ENCODE measurements at places on chromosomes 11 and 22.

DNA sequence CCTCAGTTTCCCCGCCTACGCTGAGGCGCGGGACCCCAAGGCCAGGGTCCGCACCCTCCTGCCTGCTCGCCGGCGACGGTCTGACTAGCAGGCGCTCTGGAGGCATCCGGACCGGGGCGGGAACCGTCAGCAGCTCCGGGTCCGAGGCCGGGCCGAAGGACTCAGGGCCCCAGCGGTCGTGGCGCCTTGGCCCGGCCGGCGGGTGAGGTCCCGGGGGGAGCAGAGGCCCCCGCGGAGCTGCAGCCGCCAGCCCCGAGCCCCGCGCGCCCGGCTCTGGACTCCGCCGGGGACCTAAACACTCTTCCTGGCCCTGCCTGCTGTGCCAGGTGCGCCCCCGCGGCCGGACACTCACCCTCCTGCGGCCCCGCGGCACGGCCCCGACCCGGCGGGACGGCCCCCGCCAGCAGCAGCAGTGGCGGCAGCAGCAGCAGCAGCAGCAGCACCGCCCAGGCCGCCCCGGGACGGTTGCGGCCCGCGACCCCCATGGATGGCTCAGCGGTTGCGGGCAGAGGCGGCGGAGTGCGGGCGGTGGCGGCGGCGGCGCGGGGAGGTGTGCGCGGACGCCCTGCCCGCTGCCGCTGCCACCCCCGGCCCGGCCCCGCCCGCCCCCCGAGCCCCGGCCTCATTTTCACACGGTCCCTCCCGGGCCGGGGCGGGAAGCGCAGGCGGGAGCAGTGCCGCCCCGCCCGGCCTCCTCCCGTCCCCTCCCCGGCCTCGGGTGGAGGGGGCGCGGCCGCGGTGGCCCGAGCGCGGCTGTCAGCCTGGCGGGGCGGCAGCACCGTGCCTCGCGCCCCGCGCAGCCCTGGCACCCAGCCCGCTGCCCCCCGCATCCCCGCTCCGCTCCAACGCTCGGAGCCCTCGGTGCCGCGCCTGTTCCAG is at the start of gene SCUBE2:
Gene SCUBE2, minus strand, starts transcription at position 556 of the 879 bp plus-strand sequence. Its CDS starts 71 bp downstream, at position 485.
- DNase-seq = peak; percentile 59

DNA sequence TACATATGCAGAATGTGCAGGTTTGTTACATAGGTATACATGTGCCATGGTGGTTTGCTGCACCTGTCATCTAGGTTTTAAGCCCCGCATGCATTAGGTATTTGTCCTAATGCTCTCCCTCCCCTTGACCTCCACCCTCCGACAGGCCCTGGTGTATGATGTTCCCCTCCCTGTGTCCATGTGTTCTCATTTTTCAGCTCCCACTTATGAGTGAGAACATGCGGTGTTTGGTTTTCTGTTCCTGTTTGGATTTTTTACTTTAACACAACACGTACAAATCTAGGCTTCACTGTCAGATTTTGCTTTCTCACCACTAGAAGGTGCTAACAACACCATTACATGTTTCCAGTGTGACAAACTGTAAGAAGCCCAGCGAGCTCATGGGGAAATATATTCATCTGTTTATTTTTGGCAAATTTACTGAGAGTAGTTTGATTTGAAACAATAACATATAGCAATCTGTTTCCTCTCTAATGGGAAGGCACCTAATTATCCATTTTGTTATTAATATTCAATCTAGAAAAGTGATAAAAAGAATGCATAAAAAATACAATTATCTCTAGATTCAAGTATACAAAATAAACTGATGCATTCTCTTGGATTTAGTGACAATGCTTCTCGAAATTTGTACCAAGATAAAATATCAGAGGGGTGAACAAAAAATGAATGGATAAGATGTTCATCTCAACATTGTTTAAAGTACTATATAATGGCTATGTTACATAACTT is 23.2 kb upstream of the BIRC3 start:
- DNase-seq = no peak

DNA sequence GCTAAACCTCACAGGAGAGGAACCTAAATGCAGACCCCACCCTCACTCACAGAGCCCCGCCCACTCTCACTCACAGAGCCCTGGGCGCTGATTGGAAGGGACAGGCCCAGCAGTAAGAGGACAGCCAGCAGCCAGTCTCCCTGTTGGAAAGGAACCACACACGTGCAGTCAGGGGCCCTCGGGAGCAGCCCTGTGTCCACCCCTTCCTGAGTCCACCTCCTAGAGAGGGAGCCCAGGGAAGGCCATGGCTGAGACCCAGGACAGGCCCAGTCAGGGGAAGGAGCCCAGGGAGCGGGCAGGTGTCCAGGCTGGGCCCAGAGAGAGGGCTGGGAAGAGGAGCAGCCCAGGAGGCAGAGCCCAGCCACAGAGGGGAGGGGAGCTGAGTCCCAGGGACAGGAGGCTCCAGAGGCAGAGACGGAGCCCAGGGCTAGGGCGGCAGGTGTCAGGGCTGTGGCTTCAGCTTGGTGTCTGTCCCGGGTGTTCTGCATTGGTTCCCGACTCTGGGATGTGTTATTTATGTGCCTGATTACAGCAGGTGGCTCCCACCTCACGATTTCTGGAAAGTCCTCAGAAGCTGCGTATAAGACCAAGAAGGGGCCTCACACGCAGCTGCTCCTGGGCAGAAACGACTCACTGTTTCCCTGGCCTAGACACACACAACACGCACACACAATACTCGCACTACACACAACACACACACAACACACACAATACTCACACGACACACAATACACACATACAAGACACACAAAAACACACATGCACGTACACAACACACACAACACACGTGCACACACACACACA is 9.0 kb upstream of the APOBEC3H start:
- DNase-seq = peak; percentile 66

GRCh38 chr11:11078344-11079086 is 220.7 kb upstream of the ZBED5 start:
- no peak for DNase-seq

DNA sequence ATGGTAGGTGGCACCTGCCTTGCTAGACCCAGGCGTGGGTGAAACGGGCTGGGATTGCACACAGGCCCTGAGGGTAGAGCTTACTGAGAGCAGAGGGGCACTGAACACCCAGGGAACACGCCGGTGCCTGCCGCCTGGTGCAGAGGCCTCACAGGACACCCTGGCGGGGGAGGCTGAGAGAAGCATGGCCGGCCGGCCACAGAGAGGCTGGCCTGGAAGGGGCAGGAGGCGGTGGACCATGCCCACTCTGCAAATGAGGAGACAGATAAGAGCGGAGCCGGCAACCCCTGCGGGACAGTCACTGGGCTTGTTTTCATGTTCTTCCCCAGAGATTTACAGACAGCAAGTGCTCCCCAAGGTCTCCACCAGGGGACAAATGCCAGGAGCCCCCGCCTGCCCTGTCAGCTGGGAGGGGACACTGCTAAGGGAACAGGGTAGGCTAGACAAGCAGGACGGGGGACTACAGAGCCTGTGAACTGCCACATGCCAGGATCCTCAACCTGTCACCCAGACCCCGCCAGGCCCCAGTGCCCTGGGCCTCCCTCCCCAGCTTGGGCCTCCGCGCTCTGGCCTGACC is 38.5 kb upstream of the TCF20 start:
- DNase-seq = peak; percentile 54

DNA sequence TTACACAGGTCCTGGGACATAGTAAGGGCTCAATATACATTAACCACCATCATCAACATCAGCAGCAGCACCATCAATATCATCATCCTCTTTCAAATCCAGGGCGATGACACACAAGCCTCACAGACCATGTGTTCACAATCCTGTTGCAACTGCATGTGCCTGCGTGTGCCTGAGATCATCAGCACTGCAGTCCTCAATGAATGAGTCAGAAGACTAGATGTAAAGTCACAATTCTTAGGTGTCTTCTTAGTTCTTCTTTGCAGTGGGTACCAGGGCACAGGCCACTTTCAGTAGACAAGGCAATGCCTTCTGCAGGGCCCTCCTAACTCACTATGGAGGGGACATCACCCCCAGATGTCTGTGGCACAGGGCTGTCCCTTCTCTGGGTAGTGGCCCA is 111.1 kb downstream of the MYO18B start:
- no peak for DNase-seq

DNA sequence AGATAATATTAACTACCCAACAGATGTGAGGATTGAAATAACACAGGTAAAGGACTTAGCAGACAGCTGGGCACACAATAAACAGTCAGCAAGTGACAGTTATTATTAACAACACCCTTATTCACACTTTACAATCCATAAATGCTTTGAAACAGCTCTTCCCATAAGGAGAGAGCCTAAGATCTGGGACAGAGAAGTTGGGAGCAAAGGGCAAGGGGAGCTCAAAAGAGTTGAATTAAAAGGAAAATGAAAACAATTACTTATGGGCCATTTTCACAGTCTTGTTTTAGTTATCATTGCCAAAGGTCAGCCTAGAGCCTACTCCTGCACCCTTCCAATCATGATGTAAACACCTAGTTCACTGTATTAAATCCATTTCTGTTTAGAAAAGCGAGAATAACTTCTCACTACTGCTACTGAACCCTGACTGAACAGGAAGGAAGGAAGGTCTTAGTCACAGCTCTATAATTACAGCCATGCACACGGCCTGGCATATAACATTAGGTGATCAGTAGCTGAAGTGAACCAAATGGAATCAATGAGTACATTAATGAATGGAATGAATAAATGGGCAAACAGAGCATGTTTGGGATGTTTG is 111.3 kb downstream of the PLEKHA7 start:
- DNase-seq = no peak

GRCh38 chr11:20068691-20069090 is 91.6 kb downstream of the DBX1 start:
- no peak for DNase-seq

- peak; percentile 91 for DNase-seq
Measured at GRCh38 chr22:24875862-24876506, 70.0 kb downstream of the SGSM1 start.

GRCh38 chr11:15638386-15638787 is 523.7 kb downstream of the INSC start:
- DNase-seq = no peak

DNA sequence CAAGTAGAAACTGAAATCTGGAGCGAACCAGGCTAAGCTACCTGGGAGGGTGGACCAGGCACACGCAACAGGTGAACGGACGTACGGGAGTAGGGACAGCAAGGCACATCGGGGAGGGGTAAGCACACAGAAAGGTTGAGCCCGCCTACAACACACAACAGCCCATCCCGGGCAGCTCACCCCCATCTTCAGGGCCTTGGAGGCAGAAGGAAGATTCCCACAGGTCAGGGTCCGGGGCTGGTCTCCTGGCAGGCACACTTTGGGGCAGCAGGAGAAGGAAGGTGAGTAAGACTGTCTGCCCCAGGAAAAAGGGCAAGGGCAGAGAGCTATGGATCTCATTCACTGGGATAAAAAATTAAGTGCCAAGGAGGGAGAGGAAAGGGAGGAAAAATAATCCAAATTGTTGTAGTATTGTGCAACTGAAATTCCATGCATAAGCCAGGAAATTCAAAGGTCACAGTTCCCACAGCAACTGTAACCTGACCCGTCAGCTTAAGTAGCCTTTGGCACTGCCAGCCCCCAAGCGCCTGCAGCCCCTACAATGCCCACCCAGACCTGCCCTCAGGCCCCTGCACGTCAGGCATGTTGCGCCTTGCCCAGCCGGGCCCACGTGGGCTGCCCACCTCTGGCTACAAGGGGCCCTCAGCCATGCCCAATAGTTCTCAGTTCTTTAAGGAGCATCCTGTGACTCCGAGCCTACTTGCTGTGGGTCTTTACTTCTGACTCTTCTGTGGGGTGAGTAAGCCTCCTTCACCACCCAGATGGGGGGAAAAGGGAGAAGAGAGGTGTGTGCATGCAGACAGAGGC is 51.8 kb downstream of the MICAL3 start:
- no peak for DNase-seq

- DNase-seq = no peak
Measured at GRCh38 chr11:114442536-114442935, 3.3 kb downstream of the REXO2 start.

GRCh38 chr11:77384571-77384970 is 83.1 kb upstream of the GDPD4 start:
- no peak for DNase-seq

- DNase-seq = no peak
Measured at GRCh38 chr11:106842134-106842533, 176.1 kb downstream of the GUCY1A2 start.

DNA sequence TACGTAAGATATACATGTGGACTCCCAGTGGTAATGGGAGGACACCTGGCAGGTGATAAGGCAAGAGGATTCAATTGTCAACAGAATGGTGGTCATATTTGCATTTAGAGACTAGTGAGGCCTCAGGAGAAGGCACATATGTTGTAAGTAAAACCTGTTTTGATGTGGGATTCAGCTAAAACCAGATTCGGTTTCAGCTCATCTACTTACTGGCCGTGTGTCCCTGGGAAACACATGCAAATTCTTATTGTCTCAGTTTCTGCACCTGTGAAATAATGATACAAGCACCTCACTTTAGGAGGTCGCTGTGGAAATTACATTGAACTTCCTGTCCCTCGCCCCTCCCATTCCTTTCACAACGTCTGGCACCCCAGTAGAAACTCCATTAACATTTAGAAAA is 78.9 kb upstream of the FIBIN start:
- DNase-seq = no peak

DNA sequence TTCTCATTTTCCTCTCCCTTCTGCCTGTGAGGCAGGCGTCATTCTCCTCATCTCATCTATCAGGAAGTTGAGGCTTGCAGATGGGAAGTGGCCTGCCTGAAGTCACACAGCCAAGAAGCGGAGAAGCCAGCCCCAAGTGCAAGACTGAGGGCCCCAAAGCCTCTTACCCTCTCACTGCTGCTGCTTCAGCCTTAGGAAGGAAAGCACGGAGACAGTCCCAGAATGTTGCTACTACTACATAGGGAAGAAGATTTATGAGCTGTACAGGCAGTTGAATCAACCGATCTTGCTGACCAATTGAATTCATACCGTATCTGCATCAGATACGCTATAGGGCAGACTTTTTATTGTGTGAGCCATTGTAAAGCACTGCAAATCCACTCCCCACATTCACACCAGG is 89.0 kb downstream of the CWC15 start:
- DNase-seq = no peak

GRCh38 chr11:100741866-100742625 is 55.0 kb downstream of the ARHGAP42 start:
- DNase-seq = no peak

DNA sequence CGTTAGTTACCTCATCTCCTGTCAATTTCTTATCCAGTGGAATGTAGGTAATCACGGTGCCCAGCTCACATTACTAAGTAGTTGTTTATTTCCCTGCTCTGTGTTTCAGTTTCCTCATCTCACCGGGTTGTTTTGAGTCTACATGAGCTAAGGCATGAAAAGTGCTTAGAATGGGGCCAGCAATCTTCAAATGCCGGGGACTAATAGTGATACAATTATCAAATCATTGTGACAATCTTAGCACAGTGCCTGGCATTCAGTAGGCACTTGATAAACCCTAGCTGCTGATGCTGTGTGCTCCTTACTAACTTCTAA is 53.3 kb upstream of the CD5 start:
- DNase-seq = no peak

DNA sequence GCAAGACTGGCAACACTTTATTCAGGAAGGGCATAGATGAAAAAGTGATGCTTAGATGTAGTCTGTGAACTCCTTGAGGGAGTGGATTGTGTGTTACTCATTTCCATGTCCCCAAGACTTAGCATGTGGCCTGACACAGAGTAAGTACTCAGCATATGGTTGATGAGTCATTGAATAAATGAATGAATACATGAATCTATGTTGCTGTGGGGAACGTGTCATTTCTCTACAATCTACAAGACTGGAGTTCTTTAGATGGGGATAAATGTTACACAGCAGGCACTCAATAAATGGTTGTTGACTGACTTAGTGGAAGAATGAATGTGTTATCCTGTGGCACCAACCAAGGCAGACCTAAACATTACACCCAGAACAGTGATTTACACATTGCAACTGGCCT is 17.9 kb downstream of the BPIFC start:
- no peak for DNase-seq

Data from nephron progenitor cell (in vitro differentiated cells).